ENCODE measurements at places on chromosomes 4 and X.

- DNase-seq: no peak
These were observed 59.6 kb upstream of the DRP2 start for GRCh38 chrX:101160001-101160400.

GRCh38 chr4:143254491-143255226 lies 69.9 kb downstream of the USP38 start:
- no peak for DNase-seq

- no peak for DNase-seq
These were observed 17.2 kb downstream of the NKX6-1 start for GRCh38 chr4:84481860-84482245.

- no peak for DNase-seq
These were observed 14.4 kb upstream of the CYBB start for GRCh38 chrX:37765507-37765906.

- DNase-seq: no peak
These were observed 531.0 kb upstream of the ZFP42 start for GRCh38 chr4:187464573-187464972.

DNA sequence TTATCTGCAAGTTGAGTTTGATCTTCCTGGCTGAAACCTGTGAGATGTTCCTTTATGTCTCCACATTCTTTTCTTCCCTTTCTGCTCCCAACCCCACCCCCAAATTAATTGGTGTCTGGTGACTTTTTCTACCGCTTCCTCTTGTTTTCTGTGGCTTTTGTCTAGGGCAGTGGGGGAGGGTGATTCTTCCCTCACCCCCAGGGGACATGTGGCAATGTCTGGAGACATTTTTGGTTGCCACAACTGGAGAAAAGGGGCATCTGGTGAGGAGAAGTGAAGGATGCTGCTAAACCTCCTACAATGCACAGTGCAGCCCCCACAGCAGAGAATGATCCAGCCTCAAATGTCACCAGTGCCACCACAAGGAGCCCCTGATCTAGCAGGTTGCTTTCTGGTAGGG lies 152.9 kb downstream of the NHS start:
- no peak for DNase-seq

DNA sequence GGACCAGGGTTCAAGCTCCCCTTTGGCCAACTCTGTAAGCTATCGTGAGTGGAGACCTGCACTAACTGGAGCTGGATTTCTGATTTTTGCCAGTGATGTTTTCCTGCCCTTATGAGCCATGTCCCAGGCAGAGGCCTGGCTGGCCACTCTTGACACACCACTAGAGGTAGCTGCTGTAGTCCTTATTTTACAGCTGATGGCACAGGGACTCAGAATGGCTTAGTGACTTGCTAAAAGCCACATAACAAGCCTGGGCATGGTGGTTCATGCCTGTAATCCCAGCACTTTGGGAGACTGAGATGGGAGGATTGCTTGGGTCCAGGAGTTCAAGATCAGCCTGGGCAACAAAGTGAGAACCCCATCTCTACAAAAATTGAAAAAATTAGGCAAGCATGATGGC lies 33.4 kb downstream of the CYTL1 start:
- DNase-seq: no peak

DNA sequence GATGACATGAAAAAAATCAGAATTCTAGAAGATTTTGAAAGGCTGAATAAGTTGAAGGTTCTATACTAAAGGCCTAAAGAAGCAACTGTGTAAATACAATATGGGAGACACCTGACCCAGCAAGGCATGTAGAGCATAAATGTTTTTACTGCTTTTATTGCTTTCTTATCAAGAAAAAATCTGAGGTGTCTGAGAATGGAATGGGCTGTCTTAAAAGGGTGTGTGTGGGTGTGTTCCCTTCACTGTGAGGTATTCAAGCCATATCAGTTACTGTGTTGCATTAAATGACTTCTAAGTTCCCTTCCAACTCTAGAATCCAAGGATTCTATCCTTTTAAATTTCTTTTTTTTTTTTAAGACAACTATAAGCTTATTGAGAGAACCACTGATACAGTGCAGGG lies 15.7 kb downstream of the ATP8A1 start:
- DNase-seq: no peak

GRCh38 chr4:6446538-6447451 lies 25.6 kb downstream of the PPP2R2C start:
- DNase-seq: no peak

GRCh38 chr4:177473991-177474390 lies 31.8 kb upstream of the AGA start:
- no peak for DNase-seq

DNA sequence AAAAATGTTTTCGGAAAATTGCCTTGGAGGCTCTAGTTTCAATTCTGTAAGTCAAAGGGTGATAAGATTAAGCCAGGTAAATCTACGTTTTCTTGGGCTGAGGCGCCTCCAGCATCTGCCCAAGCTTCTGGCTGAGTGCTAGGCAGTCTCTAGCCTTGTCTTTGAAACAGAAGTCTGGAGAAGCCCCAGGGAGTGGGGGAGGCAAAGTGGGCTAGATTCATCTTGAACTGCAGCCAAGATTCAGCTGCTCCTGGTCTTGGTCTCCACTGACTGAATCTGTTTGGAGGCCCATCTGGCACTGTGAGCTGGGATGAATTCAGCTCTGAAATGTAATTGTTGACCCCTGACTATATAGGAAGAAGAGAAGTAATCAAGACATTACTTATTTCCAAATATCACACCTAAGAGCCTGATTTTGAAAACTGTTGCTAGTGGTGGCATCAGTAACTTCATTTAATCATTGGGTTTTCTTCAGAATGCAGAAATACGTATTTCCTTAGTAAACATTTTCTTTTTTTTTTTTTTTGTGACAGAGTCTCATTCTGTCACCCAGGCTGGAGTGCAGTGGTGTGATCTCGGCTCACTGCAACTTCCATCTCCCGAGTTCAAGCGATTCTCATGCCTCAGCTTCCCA lies 187.3 kb upstream of the LEF1 start:
- no peak for DNase-seq

DNA sequence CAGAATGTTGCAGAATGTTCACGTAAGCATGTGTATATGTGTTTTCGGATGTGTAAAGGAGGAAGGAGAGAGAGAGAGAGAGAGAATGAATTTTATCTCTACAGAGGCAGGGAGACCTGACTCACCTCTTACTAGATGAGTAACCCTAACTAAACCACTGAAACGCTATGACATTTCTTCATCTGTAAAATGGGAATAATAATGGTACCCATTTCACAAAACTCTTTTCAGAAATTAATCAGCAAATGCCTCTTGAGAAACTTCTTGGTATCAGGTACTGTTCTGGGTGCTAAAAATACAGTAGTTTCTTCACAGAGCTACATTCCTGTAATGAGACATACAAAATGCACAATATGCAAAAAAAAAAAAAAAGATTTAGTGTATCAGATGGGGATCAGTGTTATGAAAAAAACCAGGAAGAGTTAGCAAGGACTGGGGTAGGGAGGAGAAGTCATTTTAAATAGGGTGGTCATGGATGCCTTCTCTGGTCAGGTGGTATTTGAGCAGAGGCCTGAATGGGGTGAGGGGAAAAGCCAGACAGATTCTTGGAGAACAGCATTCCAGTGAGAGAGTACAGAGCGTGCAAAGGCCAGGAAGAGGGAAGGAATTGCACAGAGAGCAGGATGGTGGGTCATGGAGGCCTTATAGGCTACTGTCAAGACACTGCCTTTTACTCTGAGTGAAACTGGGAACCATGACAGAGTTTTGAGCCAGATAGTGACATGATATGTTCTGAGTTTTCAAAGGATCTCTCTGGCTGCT lies 84.9 kb upstream of the SPANXB1 start:
- DNase-seq: no peak

- no peak for DNase-seq
These were observed 756 bp downstream of the IGFBP7 start for GRCh38 chr4:57109411-57109846.

GRCh38 chr4:176864238-176864637 lies 71.5 kb upstream of the VEGFC start:
- no peak for DNase-seq

DNA sequence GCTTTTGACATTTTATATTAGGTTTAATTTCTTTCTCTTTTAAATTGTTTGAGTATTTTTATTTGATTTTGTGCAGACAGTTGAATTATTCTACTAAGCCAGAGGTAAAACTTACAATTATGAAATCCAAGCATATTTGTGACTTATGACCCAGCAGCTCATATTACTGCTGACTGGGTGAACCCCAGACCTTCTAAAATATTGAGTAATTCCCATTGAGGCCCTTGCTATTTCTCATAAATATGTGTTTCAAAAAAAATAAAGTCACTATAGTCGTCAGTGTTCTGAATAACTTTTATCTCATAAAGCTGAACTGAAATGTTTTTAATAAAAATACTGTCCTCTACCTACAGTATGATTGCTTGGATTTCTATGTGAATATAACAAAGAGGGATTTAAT lies 303.1 kb downstream of the IQCM start:
- no peak for DNase-seq

Measured in stimulated activated CD8-positive, alpha-beta memory T cell treated with anti-CD3 and anti-CD28 coated beads, Interleukin-15, amount 100 ng/mL, for 24 hours (primary cell).